Left cardiac atrium (tissue), 4 donors: ENCODE measurements at places on chromosomes 4 and X. TPM values are rescaled to one million over a fixed set of nuclear protein-coding genes. Genes with fewer than 3 reads are reported as not detected.

The TMEM31 gene
- not detected for total RNA-seq

The BRS3 gene
- total RNA-seq = not detected

The RAB33A gene
- 3.8 TPM for total RNA-seq

The GC gene
- total RNA-seq = 0.21 TPM

The MAMLD1 gene
- 2.7 TPM for total RNA-seq

The SAGE1 gene
- not detected for total RNA-seq

The GPR143 gene
- total RNA-seq = not detected

The ADGRG4 gene
- total RNA-seq = 0.03 TPM

The GLRA2 gene
- total RNA-seq = not detected

The FOXO4 gene
- total RNA-seq = 30.9 TPM

- no peak for DNase-seq
These were observed 6.3 kb downstream of the FMR1 start for GRCh38 chrX:147917700-147918695.

DNA sequence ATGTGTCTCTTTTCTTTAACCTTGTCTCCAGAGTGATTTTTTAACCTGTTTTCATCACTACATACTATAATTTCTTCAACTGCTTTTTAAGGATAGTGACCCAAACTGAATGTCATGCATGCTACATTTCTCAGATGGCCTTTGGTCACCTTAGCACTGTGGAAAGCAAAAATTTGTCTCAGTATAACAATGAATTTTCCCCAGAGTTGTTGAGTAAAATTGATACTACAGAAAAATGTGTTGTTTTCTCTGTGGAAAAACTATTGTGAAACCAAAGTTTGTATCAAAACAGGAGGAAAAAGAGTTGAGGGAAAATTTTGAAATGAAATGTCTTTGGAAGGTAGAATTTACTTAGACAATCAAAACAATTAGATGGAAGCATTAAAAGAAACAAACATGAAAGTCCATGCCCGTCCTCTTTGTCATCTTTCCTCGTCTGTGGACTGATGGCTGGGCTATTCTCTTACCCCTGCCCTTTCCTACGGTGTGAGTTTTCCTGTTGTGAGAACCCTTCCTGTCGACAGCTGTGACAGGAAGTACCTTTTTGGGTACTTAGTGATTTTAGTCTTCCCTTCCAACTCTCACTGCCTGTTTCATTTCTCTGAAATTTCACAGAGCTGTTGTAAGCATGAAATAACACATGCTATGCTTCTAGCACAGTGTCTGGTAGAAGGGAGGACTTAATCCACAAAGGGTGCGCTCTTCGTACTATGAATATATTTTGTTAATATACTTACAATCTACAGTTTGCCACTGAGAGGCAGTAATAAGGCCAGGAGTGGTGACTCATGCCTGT, 50.8 kb downstream of the LRP2BP start:
- no peak for DNase-seq

GRCh38 chrX:49053223-49054072, 5.4 kb upstream of the CCDC120 start:
- DNase-seq = peak; percentile 75

DNA sequence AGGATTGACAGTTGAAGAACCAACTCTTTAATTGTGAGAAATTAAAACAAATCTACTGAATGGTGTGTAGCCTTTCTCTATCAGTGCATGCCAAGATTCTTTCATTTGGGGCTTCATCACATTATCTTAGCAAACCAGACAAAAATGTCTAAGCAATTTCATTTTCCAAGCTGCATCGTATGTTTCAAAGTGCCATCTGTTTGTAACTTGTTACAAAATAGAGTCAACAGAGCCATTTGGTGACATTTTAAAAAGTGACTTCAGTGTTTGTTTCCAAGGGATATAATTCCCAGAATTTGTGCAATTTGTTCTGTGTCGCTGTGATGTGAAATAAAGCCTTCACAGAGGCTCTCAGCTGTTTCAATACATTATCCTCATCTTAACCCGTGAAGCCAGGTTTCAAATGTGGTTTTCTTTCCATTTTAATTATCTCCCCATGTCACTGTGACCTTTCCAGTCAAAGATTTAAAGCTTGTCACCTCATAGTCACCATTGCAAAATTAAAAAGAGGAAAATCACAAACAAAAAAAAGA, 46.0 kb upstream of the C1QTNF7 start:
- DNase-seq = no peak

- DNase-seq = no peak
These were observed 47.8 kb downstream of the ELF2 start for GRCh38 chr4:139129206-139129605.

- DNase-seq = no peak
These were observed 26.8 kb upstream of the AREG start for GRCh38 chr4:74418063-74418670.

DNA sequence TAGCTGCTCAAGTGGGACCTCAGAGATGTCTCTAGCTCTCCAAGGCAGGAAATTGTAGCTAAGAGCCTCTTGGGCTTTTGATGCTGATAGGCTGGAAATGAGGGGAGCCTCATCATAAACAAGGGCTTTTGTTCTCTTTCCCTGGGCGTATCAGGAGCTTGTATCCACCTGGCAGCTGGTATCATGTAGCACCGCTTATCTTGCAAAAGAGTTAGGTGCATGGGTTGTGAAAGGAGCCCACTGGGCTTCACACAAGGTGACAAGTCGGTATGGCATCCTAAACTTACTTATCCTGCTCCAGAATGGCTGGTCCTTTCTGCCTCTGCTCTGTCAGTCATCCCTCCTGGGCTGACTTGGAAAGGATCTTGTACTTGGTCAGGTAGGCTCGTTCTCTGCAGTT, 565.8 kb downstream of the GRXCR1 start:
- DNase-seq = no peak

GRCh38 chr4:167955006-167955405, 137.3 kb upstream of the ANXA10 start:
- no peak for DNase-seq

- peak; percentile 56 for DNase-seq
These were observed 126.8 kb downstream of the IRF2 start for GRCh38 chr4:184347251-184348239.

GRCh38 chr4:80172203-80172602, 25.1 kb upstream of the PRDM8 start:
- DNase-seq = no peak

DNA sequence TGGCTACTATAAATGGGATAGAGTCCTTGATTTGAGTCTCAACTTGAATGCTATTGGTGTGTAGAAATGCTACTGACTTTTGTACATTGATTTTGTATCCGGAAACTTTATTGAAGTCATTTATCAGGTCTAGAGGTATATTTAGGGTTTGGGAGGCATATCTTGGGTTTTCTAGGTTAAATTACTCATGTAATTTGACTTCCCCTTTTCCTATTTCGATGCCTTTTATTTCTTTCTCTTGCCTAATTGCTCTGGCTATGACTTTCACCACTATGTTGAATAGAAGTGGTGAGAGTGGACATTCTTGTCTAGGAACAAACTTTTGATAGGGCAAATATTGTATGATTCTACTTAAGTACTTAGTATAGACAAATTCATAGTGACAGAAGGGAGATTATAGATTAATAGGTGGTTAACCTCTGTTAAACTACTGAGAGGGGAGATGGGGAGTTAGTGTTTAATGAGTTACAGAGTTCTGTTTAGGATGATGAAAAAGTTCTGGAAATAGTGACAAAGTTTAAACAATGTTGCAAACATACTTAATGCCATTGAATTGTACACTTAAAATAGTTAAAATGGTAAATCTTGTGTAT, 22.8 kb upstream of the HSPA4L start:
- DNase-seq = no peak

DNA sequence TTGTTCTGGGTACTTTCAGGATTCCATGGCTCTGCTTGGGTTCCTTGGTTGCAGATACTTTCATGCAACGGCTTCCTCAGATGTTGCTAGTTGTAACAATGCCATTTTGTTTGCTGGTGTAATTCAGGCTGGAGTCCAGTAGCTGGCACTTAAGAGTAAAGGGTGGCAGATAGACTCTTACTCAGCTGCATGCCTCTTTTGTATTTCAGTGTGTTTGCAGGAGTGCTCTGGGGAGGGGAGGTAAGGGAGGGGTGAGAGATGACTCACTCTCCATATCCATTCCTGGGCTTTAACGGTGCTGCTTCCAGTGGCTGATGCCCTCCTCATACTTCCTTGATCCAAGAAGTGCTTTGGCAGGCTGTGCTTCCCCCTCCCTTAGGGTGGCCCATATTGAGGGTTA, 155.2 kb downstream of the ZNF330 start:
- DNase-seq = no peak

- no peak for DNase-seq
These were observed 142.2 kb downstream of the SH2D1A start for GRCh38 chrX:124488412-124489161.

DNA sequence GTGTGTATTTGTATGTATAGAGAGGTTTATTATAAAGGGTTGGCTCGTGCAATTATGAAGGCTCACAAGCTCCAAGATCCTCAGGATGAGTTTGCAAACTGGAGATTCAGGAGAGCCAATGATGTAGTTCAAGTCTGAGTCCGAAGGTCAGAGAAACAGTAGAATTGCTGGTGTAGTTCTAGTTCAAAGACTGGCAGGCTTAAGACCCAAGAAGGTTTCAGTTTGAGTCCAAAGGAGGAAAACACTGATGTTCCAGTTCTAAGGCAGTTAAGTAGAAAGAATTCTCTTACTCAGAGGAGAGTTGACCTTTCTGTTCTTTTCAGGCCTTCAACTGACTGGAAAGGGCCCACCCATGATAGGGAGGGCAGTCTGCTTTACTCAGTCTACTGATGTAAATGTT, 89.1 kb downstream of the PTPN13 start:
- no peak for DNase-seq

DNA sequence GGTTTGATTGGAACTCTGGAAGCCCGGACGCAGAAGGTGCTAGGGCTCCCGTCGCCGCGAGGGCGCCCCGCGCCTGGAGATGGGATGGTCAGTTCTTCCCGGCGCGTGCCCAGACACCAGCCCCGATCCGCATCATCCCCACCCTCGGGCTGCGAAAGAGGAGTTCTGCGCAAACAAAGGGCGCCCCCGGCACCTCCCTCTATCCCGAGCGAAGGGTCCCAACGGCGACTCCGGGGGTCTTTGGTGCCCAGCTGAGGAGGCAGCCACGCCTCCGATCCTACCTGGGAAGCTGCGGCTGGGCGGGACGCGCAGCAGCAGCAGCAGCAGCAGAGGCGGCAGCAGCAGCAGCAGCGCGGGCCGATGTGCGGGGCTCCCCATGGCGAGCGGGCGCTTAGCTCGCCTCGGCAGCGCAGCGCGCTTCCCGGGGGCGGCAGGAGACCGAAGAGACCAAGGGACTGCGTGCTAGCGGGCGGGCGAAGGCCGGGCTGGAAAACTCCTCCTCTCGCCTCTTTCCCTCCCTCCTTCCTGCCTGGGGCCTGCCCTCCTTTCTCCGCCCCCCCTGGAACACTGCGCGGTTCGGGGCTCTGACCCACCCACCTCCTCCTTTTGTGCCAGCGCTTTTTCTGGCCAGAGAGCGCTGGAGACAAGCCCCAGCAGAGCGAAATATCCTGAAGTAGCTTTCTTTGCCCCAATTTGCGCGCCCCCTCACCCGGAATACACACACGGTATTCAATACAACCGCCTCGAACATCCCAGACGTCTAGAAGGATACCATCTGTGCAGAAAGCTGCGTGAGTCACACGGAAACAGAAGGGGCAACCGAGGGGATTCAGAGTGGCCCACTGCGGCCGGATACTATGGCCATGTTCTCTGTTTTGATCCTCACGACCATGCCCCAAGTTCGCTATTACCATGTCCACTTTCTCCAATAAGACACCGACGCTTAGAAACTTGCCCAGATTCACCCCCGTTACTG, at the start of gene SRPX:
TSS of gene SRPX (minus strand) at position 457 of the 976 bp plus-strand sequence. CDS start at position 378, 79 bp downstream.
- peak; percentile 53 for DNase-seq
